T-helper 9 cell (primary cell): ENCODE measurements at places on chromosomes 5 and 9.

DNA sequence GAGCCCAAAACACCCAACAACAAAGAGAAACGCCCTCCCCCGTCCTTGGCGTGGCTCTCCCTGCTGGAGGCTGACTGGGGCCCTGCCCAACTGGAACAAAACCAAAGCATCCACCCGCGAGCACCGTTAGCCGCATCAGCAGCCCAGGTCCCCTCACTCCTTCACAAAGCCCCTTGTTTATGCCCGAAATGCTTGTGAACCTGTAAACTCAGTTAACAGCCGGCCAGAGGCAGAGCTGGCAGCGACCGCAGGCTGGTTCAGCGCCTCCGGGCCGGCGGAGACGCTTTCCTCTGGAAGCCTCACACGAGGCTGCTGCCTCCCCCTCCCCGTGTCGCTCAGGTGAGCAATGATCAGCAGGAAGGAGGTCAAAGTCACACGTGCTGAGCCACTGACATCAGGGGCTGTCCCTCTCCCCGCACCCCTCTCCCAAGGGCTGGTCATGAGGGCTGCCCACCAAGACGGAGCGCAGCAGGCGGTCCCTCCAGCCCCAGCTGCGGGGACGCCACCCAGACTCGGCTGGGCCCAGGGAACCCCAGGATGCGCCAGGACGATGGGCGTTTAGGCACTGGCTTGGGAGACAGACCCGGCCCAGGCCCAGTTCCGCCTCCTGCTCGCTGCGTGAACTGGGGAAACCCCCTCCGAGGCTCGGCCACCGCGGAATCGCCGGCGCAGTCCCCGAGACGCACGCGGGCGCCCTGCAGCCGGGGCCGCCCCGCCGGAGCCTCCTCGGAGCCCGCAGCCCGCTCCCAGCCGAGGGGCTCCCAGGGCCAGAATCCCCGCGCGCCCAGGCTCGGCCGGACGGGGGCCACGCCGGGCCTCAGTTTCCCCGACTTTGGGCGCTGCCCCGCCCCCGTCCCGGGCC, 563 bp downstream of the SNAPC4 start:
- peak; percentile 20 for DNase-seq

GRCh38 chr5:14114615-14115251, 28.4 kb upstream of the TRIO start:
- DNase-seq, result no peak

GRCh38 chr5:20369518-20369885, 381.5 kb upstream of the CDH18 start:
- DNase-seq, result no peak

DNA sequence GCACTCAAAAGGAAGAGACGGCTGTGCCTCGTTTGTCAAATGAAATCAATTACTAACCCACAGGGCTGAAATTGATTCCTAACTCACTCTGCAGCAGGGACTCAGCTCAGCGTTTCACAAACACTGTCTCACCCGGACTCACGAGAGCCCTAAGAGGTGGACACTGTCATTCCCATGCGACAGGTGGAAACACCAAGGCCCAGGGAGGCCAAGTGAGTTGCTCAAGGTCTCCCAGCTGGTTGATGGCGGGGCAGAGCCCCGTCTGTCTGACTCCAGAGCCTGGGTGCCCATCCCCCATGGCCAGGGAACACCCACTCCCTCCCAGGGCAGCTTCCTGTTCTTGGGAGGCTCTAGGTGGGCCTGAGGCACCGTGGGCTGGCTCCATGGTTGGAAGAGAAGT, 1.3 kb upstream of the PLPP7 start:
- no peak for DNase-seq

DNA sequence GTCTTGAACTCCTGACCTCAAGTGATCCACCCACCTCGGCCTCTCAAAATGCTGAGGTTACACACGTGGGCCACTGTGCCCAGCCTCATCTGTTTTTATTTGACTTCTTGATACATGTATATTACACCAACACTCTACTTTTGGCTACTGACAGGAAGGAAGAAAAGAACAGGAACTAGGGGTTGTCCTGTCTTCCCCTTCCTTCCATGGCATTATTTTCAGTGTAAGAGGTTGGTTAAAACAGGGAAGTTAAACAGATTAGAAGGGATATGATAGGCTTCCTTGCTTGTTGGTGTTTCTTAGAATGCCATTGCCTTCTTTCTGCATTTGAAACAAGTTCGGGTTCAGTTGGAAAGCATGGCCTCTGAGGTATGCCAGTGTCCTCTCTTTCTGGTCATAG, 312.8 kb downstream of the NDUFS4 start:
- no peak for DNase-seq

- no peak for DNase-seq
Measured at GRCh38 chr9:91930475-91930874, 19.6 kb downstream of the ROR2 start.

DNA sequence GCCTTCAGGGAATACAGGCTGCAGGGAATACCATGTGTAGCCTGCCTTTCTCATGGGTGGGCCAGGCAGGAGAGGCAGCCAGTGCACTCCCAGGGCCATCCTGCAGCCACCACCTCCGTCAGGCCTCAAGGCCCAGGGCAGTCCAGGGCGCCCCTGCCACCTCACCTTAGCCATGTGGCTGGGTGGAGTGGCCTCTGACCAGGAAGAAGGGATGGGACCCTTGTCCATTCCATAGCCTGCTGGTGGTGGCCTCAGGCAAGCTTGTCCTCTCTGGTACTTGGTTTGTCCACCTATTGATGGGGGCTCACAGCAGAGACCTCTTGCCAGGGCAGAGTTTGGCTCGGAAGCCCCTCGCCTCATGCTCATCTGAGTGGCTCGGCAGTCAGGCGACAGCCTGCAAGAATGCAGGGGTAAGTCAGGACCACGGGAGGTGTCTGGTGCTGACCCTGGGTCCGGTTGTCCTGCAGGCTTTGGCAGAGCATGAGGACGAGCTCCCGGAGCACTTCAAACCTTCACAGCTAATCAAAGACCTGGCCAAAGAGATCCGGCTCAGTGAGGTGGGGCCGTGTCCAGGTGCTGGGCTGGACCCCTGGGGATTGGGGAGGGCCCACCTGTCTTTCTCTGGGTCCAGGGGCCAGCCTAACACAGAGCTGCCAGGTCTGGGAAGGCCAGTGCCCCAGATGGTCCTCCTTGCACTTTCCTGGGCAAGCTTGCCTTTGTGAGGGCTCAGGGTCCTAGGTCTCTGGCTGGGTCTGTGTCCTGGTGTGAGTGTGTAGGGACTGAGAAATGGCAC, 82.9 kb downstream of the PHF2 start:
- no peak for DNase-seq

DNA sequence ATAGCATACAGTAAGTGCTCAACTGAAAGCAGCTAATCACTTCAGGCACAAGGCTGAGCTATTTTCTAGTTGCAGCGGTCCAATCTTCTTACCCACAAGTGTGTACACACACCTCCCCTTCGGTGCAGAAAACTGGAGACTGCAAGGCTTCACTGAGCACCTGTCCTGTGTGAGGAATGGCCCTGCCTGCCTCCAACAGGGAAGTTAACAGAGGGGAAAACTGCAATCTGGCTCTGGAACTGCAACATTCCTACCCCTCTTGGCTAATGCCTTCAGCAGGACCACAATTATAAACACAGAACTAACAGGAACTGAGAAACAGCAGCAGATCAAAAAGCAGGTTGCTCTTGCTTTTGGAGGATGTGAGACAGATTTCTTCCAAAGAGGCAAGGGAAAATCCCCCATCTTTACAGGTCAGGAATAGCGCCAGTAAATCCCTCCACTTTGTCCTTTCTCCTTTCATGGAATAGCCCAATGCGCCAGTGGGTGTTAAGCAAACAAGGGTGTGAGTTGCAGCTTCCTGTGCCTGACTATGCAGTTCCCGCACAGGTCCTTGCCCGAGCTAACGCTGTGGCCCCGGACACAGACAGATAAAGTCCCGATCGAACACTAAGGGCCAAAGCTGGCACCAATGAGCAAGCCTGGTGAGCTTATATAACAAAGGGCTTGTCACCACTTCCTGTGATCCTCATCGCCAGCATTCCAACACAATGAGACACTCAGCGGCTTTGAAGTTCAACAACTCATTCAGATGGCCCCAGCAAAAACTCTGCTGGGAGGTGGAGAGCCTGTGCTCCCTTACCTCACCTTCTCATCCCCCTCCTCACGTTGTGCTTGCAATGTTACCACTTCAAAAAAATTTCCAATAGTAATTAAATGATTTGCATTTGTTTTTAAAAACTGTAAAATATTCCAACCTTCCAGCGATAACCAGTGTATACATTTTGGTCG, 21.5 kb downstream of the SHB start:
- no peak for DNase-seq

DNA sequence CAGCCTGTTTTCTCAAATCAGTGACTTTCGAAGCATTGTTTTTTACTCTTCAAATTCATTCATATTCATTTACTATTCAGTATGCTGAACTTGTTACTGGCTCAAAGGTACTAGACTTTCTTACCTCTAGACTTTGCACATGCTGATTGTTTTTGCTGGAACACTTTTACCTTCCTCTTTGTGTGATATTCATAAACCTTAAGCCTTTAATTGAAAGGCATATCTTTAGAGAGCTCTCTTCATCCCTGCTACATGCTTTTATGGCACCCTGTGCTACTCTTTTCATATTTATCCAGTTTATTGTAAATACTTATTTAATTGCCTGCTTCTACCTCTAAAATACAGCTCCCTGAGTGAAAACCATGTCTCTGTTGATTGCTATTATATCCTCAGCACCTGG, 48.7 kb upstream of the LRRC19 start:
- no peak for DNase-seq

DNA sequence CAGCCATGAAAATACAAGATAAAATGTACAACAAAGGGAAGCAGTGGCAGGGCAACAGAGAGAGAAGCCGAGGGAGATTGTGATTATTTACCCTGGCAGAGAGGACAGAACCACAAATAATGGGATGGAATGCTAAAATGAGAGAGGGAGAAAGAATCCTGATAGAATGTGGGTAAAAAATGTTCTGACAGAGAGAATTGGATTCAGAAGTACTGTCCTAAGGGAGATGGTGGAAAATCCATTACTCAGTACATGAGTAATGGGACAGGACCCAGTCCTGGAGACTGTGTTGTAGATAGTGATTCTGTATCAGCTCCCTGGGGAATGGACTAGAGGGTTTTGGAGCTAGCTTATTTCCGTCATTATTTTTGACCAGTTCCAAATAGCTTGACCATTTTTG, 831.5 kb downstream of the MAT2B start:
- no peak for DNase-seq

DNA sequence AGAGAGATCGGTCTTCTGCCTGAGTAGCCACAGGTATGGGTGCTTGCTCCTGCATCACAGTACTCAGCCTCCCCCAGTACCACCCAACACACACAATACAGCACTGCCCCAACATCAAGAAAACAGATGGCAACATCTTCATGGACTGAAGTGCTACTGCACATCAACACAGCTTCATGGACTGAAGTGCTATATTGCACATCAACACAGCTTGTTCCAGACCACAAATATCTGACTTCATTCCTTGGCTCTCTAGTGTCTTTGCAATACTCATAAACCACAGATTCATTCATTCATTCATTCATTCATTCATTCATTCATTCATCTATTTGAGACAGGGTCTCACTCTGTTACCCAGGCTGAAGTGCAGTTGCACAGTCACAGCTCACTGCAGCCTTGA, 31.1 kb upstream of the PCA3 start:
- DNase-seq, result no peak

DNA sequence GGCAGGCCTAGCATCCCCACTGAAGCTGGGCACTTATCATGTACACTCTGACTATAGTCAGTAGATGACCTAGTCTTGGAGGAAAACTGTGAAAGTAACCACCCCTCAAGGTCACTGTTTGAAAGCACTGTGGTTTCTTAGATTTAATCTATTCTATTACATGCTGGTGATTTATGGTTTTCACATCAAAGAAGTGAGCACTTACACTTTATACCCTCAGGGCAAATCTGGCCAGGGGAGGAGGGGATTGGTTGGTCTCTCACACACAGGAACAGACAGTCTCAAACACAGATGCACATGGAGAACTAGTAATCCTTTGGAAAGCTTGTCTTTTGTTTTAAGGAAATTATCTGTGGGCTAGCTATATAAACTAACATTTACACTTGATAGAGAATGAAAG, 17.9 kb upstream of the SPIN1 start:
- no peak for DNase-seq

DNA sequence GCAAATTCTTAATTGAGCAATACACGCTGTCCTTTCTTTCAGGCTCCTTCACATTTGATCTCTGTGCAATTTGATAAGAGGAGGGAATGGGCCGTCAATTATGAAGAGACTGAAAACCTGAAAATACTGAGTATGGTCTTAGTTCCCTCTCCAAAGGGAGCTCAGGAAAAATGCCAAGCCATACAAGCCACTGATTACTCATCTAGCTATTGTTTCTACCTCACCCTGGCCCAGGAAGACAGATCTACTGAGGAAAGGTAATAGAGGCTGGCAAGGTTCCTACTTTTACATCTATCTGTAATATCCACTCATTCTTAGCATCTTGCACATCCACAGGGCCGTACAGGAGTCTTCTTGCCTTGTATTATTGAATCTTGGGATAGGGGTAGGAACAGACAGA, 23.7 kb upstream of the TNC start:
- DNase-seq, result no peak

DNA sequence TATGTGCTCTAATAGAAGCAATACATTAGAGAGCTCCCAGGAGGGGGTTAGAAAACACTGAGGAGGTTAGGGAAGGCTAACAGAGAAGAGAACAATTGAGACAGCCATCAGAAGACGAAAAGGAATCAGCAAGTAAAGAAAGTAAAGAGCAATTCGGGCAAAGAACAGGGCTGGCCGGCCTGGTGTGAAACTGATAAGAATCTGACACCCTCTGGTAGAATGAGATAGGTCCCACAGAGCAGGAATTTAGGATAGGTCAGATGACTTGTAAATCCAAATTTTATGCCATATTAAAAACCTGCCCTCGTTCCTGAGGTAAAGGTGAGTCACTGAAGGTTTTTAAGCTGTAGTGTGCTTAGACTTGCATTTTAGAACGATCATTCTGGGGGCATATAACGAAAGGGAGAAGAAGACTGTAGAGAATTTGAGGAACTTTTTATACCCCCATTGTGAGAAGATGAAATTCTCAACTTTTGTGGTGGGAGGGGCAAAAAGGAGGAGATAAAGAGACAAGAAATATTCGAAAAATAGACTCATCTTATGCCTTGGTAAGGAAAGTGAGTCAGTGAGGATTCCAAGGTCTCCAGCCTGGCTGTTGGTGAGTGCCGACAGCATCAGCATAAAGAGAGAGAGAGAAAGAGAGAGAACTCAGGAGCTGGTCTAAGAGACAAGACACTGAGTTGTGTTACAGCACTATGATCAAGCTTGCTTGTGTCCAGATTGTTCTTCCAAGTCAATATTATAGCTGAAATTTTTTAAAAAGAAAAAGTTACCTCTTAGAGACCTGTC, 51.3 kb downstream of the TMEM167A start:
- DNase-seq, result no peak

- DNase-seq, result no peak
Measured at GRCh38 chr9:111001526-111001925, 36.7 kb downstream of the LPAR1 start.
